ENCODE measurements at places on chromosomes 5 and 9. TPM values are rescaled to one million over a fixed set of nuclear protein-coding genes. Genes with fewer than 3 reads are reported as not detected.

Gene RUSC2
- 32.9 TPM for total RNA-seq

Gene TMOD1
- total RNA-seq: 0.18 TPM

DNA sequence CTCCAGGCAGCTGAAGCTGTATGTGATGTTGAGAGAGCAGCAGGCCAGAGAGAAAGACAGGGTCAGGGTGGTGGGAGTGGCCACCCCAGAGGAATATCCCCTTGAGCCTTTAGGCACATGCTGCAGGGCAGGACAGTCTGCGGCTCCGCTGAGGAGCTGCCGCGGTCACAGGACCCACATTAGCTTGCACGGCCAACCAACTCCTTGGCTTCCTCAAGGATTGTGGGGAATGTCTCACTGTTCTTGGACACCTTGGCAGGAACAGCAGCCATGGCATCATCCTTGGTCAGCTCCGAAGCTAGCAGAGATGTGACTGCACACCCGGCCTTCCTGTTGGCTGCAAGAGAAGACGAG is 27.8 kb downstream of the PCDHGC5 start:
- peak; percentile 68 for DNase-seq

Gene KIF4B
- not detected for total RNA-seq

GRCh38 chr5:152364899-152365298 is 40.2 kb downstream of the NMUR2 start:
- DNase-seq: no peak

DNA sequence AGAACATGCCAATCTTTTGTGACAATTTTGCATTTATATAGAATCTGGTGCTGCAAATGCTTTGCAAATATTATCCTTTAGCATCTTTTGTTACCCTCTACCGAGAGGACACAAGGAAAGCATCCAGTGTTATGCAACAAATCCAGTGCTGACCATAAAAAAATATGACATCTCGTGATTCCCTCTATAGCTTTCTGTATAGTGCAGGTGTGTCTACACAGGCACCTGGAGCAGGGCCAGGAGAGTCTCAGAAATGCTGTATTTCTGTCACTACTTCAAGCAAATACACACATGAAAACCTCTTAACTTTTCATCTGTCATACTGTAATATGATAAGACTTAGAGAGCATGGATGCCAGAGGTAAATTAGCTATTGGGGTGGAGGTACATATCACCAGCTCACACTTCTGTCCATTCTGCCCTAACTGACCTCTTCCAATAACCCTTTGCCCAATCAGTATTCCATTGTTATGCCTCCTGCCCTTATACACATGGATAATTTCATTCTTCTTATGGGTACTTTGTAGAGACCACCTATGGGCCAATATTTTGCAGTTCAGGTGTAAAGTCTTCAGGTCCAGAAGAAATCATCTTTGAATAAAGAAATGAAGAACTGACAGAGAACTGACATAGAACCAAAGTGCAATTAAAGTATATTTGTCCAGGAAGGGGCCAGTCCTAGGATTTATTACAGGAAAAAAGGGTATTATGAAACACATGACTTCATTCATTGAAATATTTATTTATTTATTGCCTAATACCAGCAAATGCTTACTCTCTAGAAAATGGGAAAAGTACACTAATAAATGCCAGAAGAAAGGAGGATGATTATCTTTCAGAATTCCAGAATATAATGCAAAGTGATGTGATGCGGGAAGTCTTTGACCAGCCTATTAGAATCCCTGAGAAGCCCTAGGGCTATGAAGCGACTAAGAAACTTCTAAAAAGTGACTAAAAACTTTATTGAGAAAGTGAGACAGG is 106.5 kb downstream of the EPB41L4A start:
- DNase-seq: peak; percentile 1

DNA sequence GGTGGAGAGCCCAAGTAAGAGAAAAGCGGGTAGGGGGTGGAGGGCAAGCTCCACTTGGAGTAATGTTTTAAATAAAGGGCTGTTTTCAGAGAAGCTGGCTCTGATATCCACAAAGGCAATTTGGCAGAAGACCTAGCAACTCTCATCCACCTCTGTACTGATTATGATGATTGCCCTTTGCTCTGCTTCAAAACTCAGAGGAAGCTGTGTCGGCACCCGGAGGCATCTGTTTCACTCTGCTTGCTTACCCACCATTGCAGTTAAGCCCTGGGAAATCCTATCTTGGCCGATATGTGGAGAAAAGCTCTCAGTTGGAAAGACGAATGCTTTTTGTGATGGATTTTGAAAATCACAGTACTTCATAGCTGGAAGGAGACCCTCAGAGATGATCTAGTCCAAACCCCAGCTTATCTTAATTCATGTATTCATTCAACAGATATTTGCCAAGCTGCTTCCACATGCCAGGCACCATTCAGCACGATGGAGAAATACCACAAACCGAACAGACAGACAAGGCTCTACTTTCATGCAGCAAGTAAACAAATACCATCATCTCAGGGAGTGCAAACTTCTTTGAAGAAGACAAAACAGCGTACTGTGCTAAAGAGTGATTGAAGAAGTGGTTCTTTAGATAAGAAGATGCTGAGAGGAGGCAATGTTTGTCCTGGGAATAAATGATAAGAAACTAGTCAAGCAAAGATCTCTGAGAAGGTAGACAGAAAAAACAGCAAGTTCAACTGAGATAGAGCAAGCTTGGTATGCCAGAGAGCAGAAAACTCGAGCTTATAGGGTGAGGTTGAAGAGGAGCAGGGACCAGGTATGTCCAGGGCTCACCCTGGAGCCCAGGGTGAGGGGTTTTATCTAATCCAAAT is 140.4 kb upstream of the SPDL1 start:
- DNase-seq: peak; percentile 26

GRCh38 chr9:122393284-122393983 is 22.6 kb downstream of the PTGS1 start:
- no peak for DNase-seq

Gene CDH6
- 7.4 TPM for total RNA-seq

DNA sequence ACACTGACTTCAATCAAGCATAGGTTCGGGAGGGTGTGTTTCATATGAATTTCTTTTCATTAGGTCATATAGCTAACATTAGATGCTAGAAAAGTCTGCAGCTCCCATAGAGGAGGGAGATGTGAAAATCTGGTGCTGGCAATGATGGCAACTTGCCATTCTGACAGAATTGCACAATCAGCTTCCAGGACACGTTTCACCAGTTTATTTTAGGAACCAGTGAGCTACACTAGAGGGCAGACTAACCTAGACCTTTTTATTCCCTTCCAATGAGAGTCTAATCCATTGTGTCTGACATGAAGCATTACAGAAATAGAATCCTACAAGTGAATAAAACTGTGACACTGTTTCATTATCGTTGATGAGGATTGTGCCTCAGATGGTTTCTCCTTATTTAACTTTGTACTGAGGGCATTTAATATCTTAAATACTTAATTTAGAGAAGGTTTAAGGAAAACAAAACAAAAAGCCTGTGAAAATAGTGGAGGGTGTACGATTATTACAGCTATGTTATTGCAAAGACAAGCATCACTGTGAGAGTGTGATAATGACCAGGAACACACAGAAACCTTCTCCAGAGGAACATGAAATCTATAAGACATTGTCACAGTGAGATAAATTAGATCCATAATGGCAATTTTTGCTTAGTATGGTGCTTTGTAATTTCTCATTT is 363.3 kb upstream of the RPS23 start:
- DNase-seq: peak; percentile 96

GRCh38 chr5:143772621-143773020 is 39.3 kb upstream of the HMHB1 start:
- peak; percentile 57 for DNase-seq
